ENCODE measurements at places on chromosomes 12 and 14.

GRCh38 chr14:100891051-100891450, 12.5 kb downstream of the RTL1 start:
- no peak for DNase-seq

DNA sequence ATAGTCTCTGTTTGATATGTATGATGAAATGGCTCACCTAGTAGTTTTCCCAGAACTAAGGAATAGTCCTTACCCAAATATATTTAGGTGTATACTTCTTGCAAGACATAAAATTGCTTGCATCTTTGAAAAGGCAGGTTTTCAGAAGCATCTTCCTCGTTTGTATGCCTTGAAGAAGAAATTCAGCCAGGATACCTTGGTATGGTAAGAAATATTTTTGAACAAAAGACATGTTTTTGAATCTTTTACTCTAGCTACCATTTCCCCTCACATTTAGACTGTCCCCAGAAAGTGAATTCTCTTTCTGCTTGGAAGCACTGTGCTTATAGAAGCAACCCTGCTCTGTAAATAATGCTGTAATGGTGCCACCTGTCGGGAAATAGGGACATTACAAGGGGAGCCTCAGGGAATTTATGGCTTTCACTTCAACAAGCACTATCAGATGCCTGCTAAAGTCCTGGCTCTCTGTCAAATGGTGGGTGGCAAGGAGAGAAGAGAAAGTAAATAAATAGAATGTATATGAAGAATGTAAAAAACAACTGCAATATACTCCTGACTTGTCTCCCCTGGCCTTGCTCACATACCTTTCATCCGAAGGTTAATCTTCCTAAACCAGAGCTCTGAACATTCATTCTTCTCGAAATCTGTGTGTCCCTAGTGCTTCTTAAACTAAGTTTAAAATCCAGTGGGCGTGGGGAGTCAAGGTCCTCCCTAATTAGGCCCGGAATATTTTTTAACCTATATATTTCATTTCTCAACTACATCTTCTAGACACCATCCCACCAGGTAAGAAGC, 6.1 kb downstream of the CCDC184 start:
- peak; percentile 79 for DNase-seq

DNA sequence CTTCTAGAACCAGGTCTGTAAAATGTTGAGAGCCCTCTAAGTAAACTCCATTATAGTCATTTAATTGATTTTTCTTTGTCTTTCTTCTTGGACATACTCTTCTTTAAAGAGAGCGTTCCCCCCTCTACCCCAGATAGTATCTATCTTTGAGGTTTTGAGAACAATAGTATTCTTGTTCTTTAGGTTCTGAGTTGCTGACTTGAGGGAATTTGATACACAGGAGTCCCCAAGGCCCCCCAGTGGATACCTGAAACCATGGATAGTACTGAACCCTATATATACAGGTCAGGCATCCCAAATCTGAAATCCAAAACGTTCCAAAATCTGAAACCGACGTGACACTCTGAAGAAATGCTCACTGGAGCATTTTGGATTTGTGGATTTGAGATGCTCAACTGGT, 65.5 kb downstream of the FUT8 start:
- no peak for DNase-seq

DNA sequence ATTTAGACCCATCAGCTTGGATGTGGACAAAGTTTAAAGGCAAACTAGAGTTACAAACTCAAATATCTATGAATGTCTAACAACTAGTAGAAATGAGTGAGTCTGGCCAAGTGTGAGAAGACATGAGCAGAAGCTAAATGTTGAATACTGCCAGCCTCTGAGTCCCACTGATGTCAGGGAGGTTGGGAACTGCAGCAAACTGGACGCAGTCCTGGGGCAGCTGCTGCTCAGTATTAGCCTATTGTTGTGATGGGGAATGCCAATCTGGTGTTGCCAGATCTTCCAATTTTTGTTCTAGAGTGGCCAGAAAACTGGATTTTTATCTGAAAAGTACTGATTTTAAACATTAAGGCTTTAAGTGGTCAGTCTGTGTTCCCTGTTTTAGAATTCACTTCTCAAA, 770.4 kb upstream of the STXBP6 start:
- no peak for DNase-seq

DNA sequence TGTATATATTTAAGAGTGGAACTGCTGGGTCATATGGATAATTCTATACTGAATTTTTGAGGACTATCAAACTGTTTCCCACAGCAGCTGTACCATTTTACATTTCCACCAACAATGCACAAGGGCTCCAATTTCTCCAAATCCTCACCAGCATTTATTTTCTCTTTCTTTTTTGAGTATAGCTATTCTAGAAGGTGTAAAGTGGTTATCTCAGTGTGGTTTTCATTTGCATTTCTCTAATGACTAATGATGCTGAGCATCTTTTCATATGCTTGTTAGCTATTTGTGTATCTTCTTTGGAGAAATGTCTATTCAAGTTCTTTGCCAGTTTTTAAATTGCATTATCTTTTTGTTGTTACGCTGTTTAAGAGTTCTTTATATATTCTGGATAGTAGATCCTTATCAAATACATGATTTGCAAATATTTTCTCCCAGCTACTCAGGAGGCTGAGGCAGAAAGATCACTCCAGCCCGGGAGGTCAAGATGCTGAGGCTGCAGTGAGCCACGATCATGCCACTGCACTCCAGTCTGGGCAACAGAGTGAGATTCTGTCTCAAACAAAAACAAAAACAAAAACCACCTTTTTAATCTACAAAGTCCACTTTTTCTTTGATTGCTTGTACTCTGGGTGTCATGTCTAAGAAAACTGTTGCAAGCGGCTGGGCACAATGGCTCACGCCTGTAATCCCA, 32.8 kb downstream of the GTF2A1 start:
- no peak for DNase-seq

- peak; percentile 73 for DNase-seq
Measured at GRCh38 chr12:122880668-122881067, 15.3 kb downstream of the VPS37B start.

GRCh38 chr12:130339951-130340350, 2.3 kb downstream of the PIWIL1 start:
- DNase-seq: no peak

GRCh38 chr12:99810718-99811593, 163.4 kb downstream of the GARIN6 start:
- peak; percentile 49 for DNase-seq

GRCh38 chr12:13328535-13328934, 132.0 kb downstream of the EMP1 start:
- DNase-seq: no peak

DNA sequence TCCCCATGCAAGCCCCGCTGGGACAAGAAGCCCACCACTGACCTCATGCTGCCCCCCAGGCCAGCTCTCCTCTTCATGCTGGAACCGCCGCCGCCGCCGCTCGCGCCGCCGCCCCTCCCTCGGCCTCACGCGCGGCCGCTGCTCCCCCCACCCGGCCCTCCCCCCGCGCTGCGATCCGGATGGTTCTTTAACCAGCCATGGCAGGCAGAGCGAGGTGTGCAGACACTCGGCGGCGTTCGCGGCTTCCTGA, at the start of gene DCAF5:
TSS of gene DCAF5 (minus strand) at position 218 of the 250 bp plus-strand sequence. CDS start at position 77, 141 bp downstream.
- no peak for DNase-seq

GRCh38 chr12:958588-959123, 9.2 kb upstream of the RAD52 start:
- DNase-seq: peak; percentile 68

- peak; percentile 30 for DNase-seq
Measured at GRCh38 chr12:66196806-66197205, 7.8 kb downstream of the IRAK3 start.

GRCh38 chr12:48351022-48351708, 446 bp upstream of the ZNF641 start:
- peak; percentile 76 for DNase-seq

DNA sequence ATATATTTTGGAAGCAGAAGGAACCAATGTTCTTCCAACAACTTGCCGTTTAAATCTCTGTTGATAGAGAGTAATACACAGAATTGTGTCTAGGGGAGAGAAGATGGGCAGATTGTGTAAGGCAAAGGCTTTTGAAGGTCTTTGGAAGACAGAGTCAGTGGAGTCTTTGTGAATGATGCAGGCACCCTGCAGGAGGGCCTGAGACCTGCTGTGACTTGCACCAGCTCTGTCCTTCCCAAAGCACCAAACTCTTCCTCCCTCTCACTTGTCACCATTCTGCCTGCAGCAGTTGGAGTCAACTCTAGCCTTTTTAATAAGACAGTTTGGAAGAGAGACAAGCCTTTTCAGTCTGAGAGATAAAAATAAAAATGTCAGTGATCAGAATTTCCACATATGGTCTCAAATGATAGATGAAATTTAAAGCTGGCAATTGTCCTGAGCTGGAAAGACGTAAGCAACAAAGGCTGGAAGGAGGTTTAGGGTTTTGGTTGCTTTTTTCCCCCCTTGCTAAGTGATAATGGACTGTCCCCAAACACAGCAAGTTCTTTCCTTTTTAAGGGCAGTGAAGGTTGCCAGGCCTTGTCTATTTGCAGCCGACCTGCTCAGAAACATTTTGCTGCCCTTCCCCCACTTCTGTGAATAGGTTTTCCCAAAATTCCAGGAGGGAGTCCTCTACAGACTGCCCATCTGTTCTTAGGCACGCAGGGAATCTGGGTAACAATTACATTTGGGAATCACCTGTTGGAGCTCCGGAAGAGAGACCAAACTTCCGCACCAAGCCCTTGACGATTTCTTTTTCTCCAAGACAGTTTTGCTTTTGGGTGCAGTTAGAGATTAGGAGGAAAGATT, 103.0 kb upstream of the NTF3 start:
- no peak for DNase-seq

DNA sequence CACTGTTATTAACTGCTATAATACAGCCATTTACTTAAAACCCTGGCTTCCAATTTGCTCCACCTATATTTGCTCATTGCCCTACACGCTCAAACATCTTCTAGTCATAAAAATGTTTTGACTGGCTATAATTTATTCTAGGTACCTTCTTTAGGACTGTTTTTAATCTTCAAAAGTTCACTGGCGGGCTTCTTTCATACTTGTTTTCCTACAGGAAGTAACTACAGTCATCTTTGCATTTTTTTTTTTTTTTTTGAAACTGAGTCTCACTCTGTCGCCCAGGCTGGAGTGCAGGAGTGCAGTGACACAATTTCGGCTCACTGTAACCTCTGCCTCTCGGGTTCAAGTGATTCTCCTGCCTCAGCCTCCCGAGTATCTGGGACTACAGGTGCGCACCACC, 32.5 kb downstream of the MPHOSPH9 start:
- DNase-seq: no peak

- peak; percentile 14 for DNase-seq
Measured at GRCh38 chr12:87332987-87333726, 696.0 kb downstream of the C12orf50 start.

DNA sequence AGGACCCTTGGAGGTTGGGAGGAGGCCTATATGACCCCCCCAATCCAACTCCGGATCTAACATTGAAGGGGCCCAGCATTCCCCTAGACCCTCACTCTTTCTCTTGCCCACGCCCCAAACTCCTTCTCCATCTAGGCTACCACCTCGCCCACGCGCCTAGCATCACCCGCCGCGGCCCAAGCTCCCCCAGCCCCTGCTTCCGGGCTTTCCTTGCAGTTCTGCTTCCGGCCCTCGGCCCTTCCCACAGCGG, 445 bp downstream of the CERS5 start:
- no peak for DNase-seq
